ENCODE measurements at places on chromosomes 16 and 17. TPM values are rescaled to one million over a fixed set of nuclear protein-coding genes. Genes with fewer than 3 reads are reported as not detected.

DNA sequence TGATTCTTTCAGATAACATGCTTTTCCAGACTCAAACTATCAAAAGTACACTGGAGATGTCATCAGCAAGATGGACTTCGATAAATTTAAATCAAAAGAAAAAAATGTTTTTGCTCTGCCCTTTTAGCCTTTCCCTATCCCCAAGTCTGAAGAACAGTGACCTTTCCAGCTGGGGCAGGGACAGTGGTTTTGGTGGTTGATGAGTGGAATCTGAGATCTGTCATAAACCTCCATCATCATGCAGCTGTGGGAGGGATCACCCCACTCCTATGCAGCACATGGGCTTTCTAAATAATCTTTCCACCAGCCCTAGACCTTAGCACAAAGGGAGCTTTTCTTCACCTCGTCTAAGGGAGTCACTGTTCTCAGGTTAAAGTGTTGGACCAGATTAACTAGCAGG lies 869.5 kb upstream of the SOX9 start:
- DNase-seq, result no peak

DNA sequence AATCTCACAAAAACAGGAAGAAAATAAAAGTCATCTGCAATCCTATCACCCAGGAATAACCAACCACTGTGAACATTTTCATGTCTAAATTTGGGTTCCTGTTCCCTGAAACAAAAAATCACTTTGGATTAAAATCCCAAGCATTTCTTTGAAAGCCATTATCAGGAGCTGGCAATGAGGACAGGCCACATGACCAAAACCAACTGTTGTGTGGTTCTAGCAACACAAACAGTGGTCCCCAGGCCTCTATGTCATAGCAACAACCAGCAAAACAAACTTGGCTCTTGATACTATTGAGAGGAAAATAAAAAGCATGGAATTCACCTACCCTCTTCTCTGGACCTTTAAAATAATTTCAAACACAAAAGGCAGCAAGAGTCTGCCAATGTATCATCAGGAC lies 252.5 kb downstream of the SLC39A11 start:
- no peak for DNase-seq

The KRT27 gene
- 0.43 TPM for polyA plus RNA-seq

The ATP2A1 gene
- polyA plus RNA-seq, result 25.4 TPM

DNA sequence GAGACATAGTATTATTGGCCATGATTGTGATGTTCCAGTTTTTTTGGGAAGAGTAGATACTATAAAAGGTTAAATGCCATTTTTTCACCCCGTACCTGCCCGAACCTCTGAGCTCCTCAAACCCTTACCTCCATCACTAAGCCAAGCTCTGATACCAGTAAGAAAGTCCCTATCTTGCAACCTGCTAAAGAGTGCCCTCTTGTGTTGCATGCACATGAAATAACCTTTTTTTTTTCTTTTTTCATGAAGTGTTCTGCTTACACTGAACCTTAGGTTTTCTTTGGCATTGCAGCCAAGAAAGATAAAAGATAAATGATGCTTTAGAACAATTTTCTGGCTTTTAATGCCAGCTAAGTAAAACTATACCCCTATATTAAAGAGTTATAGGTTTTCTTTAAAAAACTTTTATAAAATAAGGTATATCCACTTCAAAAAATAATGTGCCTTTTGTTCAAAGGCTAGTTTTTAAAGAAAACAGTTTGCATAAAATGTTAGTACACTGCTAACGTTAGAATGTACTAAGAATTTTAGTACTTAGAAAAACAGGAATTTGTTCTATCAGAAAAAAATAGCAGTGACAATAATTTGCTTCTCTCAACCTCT lies 295.3 kb upstream of the PMFBP1 start:
- DNase-seq, result peak; percentile 16
